Thoracic aorta (tissue), 2 donors: ENCODE measurements at places on chromosomes 4 and X. TPM values are rescaled to one million over a fixed set of nuclear protein-coding genes. Genes with fewer than 3 reads are reported as not detected.

- H3K36me3 ChIP-seq: no peaks in the 10 kb centered on the region
- H3K4me3 ChIP-seq: no peak overlapping the region
- H3K27ac ChIP-seq: no peak overlapping the region
- H3K4me1 ChIP-seq: no peaks in the 10 kb centered on the region
- DNase-seq: no peak
- no peaks in the 10 kb centered on the region for H3K27me3 ChIP-seq
These were observed 233.4 kb upstream of the FAM47A start for GRCh38 chrX:34365471-34365870.

- H3K36me3 ChIP-seq: no peaks in the 10 kb centered on the region
- H3K27me3 ChIP-seq: no peaks in the 10 kb centered on the region
- no peak overlapping the region for H3K27ac ChIP-seq
- H3K4me3 ChIP-seq: no peak overlapping the region
- H3K4me1 ChIP-seq: no peaks in the 10 kb centered on the region
These were observed 1226.2 kb upstream of the TENM3 start for GRCh38 chr4:181017038-181017437.

Gene DIPK2B
- total RNA-seq: 14.0 TPM

DNA sequence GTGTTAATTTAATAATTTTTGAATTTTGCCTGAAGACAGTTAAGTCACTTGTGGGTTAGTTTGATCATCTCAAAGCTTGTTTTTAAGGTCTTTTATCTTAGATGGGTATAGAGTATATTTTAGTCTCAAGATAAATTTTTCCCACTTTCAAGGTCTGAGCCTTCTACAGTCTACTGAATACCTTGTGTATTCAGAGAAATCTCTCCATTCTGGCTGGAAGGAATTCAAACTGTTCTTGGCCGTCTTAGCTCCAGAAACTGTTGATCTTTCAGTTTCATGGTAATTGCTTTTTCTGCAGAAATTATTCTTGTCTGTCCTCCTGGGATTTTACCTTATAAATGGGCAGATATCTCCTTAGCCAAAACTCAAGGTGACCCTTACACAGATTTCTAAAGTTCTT is 97.9 kb downstream of the GC start:
- no peak for DNase-seq
- no peak overlapping the region for H3K4me3 ChIP-seq
- H3K36me3 ChIP-seq: no peaks in the 10 kb centered on the region
- H3K27ac ChIP-seq: no peak overlapping the region

Gene TEX13C
- total RNA-seq: not detected
